ENCODE measurements at places on chromosomes 1 and 21.

DNA sequence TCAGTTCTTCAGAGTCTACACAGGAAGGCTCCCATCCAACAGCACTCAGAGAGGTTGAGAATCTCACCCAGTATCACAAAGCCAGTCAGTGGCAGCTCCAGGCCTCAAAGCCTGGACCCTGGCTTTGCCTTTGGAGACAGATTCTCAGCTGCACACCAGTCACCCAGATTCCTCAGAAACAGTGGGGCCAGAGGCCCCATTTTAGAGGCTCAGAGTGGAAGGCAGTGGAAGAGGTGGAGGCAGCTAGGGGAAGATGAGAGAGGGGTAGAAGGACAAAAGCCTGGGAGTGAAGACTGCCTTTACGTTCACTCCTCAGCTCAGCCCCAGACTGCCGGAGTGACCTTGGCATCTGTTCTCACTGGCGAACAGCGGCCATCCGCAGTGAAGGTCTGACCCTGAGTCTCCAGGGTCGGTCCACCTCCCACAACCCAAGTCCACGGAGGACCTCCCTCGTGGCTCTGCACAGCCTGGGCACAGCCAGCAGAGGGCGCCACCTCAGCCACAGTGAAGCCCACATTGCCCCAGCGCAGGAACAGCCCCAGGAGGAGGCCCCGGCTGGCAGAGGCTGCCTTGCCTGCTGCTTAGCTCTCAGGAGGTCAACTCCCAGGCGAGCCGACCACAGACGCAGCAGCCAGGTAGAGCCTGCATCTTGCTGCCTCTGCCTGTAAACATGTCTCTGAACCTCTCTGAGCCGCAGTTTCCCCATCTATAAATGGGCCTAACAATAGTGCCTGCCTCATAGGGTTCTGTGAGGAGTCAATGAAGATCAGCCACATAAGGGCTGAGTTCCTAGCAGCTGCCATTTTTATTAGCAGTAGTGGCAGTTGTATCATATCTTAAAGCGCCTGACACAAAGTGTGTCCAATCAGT, 5.9 kb upstream of the FNDC5 start:
- peak; percentile 74 for DNase-seq

DNA sequence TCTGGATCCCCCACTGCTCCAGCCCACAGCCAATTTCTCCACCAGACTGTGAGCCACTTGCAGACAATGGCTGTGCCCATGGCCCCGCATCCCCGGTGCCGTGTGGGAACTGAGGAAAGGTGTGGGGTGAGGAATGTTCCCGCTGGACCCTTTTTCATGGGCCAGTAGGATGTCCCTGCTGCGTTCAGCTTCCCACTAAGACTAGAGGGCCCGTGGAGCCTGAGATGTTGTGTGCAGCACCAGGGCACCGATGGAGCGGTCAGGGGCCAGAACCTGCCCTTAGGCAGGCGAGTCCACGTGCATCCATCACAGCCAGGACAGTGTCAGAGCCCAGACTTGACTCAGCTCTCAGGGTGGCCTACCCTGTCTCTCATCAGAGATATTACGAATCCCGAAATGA, 105.7 kb upstream of the COL6A1 start:
- no peak for DNase-seq

GRCh38 chr21:45463871-45464270, 58.9 kb downstream of the COL18A1 start:
- no peak for DNase-seq

- no peak for DNase-seq
Observed at GRCh38 chr1:87202451-87202850, 126.2 kb upstream of the LMO4 start.

DNA sequence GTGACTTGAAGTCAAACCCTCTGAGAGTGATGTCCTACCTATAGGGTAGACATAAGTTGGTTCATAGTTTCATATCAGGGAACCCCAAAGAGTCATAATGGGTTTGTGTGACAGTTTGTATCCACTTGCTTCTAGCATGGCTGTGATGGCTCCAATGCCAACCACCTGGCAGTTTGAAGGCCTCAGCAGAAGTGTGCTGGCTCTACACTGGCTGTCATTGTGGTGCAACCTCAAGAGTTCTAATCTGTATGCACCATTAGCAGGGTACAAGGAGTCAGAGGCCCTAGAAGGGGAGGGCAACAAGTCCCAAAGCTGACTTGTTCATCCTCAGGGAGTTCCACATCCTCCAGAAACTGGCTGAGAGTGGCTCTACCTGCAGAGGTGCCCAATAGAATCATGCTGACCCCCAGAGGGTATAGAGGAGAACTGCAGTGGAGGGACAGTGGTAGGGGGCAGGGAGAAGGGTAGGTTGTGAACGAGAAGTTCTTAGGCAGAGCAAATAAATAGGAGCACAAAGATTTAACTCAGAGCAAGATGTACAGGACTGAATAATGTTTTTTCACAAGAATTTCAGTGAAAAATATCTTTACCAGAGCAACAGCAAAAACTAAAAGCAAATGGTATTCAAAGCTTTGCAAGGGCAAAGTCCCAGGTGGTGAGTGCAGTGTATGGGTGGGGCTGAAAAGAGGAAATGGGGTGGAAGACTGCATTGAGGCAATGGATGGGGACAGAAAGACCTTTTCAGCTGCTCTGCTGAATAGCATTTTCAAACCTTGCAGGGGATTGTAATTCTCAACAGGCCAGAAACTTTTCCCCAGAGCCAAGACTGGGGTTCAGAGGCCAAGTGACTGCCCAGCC, 3.2 kb downstream of the FCRL2 start:
- no peak for DNase-seq

DNA sequence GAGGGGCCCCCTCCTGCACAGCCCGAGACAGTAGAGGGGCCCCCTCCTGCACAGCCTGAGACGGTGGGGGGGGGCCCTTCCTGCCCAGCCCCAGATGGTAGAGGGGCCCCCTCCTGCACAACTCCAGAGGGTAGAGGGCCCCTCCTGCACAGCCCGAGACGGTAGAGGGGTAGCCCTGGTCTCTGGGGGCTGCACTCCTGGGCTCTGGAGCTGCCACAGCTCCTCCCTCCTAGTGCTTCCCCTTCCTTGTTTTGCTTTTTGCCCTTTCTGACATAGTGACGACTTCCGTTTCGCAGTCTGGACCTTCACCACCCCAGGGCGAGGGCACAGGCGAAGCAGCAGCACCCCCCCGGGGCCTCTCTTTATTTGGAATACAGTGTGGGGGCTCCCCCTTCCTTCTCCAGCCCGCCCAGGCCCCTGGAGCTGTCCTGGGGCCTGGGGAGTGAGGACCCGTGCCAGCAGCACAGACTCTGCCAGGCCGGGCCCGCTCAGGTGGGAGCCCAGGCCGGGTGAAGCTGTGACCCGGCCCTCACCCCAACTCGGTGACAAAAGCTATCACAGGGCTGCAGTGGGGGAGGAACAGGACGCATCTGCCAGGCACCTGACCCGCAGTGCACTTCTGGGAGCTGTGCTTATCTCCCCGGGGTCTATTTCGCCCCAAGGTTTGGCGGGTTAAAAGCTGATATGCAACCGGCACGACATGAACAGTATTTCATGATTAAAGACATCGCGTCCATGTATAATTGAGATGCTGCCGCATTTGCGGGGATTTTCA, 1.1 kb upstream of the PRXL2B start:
- DNase-seq: peak; percentile 68

- no peak for DNase-seq
Observed at GRCh38 chr21:42262831-42263231, 43.9 kb downstream of the ABCG1 start.

DNA sequence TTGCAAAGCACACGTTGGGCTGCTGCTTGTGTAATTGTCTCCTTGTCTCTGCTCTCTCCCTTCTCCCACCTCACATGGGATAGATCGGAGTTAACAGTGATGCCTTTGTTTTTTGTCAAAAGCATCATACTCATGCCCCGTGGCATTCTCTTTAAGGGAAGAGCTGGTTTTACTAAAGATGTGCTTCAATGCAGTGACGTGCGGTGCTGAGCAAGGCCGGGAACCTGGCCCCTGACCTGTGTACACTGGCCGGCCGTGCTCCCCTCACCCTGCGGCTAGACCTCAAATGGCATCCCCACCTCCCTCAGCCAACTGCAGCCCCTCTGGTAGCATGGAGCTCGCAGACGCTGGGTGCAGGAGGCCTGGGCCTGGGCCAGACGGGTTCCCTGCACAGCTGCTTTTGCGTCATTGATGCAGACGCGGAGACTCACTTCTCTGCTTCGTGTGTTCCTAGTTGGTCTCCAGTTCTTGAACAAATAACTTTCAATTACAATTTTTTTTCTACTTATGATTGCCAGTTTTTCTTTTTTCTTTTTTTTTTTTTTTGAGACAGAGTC, 19.9 kb downstream of the AGPAT3 start:
- no peak for DNase-seq

DNA sequence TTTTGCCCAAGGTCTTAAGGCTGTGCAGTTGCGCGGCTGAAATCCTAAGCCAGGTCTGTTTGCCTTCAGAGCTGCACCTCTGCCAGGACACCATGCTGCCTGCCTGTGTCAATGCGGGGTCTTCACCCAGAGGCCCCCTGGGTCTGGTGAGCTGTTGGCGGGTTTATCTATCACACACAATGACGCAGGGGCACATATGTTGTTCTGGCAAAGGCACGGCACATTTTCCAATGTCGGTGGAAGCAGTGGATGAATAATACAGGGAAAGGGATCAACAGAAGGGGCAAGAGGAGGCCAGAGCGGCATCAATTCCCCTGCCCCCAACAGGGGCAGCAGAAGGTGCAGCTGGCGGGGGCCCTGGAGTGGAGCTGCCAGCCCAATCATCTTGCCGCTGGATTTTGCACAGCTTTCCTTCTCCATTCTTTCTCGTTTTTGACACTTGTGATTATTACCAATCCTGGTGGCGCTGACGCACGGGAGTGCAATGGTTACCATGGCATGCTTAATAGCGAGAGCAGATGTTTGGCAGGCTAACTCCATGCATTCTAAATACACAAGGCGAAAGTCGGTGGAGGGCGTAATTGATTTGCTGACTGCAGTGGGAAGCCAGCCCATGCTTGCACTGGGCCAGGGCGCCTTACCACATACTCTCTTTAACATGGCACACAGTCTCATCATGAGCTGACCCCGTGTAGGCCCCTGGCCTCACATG, 45.8 kb upstream of the CYP2J2 start:
- DNase-seq: no peak

DNA sequence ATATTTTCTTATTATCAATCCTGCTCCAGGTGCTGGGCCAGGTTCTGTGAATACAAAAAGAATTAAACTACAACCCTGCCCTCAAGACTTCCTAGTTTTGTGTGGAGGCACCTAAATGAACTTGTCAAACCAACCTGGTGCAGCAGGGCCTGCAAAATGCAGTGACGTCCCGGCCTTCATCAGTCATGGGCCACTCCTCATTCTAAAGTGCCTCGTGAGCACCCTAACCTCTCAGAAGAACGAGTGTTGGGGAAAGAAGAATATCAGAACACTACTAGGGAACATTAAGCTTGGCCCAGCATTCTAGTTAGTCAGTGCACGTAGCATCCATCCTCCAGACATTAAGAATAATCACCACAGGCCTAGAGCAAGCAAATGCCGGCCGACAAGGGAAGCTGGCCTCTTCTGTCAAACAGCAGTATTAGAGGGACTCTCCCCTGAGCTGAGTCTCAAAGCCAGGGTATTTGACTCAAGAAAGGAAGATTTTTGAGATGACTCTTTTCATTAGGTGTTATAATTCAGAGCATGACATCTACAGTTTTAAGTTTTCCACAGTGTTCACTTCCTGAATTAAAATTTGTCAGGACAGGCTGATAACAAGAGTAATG, 137.9 kb downstream of the SLC45A1 start:
- no peak for DNase-seq

GRCh38 chr1:192633533-192634253, 2.3 kb upstream of the RGS13 start:
- no peak for DNase-seq

GRCh38 chr1:166090244-166090643, 76.6 kb downstream of the FAM78B start:
- DNase-seq: no peak

DNA sequence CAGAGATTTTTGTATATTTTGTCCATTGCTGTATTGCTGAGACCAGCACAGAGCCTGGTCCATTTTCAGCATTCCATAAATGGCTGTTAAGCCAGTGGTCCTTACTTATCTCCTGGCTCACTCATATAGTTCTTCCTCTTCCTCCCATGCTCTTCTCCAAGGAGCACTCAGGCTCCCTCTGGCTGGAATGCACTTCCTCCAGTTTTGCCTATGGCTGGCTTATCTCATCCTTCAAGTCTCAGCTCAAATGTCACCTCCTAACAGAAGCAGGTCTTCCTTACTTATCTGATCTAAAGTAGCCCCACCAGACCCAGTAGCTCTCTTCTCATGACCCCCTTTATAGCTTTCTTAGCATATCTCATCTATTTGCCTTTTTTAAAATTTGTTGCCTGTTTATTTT, 146.9 kb downstream of the SLC30A10 start:
- DNase-seq: no peak

- no peak for DNase-seq
Observed at GRCh38 chr1:215459136-215459535, 108.0 kb upstream of the KCTD3 start.

DNA sequence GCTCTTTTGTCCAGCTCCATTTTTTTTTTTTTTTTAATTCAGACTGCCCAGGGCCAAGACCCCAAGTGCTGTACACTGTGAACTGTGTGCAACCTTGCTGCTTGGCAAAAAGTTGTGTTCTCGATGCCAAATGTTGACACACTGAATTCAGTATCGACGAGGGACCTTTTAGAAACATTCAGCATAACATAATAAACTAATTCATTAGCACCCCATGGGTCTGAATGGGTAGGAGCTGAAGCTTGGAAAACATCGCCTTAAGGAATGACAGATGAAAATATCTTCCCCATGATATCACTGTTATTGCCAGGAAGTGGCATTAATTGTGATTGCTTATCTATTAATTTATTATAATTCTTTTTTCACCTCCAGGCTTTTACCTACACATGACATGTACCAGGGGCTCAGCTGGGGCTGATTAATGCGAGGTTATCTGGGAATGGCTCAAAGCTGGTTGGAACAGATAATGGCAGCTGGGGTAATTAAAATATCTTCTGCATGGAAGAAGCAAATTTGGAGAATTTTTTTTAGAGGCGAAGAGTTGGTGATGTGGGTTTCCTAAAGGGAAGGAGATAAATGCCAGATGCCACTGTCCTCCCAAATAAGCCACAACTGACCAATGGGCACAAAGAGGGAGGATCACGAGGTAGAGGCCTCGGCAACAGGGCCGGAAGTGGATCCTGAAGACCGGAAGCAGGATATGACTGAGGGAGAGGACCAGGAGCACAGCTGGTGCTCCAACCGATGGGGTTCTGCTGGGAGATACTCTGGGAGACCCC, 169.3 kb downstream of the GRIK3 start:
- no peak for DNase-seq

GRCh38 chr1:18557621-18558465, 72.8 kb upstream of the PAX7 start:
- no peak for DNase-seq

Data from activated CD4-positive, CD25-positive, alpha-beta regulatory T cell treated with anti-CD3 and anti-CD28 coated beads, Interleukin-2, amount 50 U/mL, for 72 hours (primary cell).